Endothelial cell of umbilical vein (primary cell): ENCODE measurements at places on chromosomes 7 and 10. TPM values are rescaled to one million over a fixed set of nuclear protein-coding genes. Genes with fewer than 3 reads are reported as not detected.

GRCh38 chr10:74967911-74968666, 141.7 kb downstream of the KAT6B start:
- no peak overlapping the region for H3K27ac ChIP-seq
- peak; percentile 66 for DNase-seq
- no peak overlapping the region for H3K4me3 ChIP-seq
- H3K4me1 ChIP-seq = peaks cover 14% of the 10 kb centered on the region

- H3K27me3 ChIP-seq = no peaks in the 10 kb centered on the region
- no peak for DNase-seq
- no peak overlapping the region for H3K4me3 ChIP-seq
- H3K27ac ChIP-seq = no peak overlapping the region
- peaks cover 8% of the 10 kb centered on the region for H3K4me1 ChIP-seq
These were observed 269.1 kb downstream of the PRKG1 start for GRCh38 chr10:51343391-51343790.

DNA sequence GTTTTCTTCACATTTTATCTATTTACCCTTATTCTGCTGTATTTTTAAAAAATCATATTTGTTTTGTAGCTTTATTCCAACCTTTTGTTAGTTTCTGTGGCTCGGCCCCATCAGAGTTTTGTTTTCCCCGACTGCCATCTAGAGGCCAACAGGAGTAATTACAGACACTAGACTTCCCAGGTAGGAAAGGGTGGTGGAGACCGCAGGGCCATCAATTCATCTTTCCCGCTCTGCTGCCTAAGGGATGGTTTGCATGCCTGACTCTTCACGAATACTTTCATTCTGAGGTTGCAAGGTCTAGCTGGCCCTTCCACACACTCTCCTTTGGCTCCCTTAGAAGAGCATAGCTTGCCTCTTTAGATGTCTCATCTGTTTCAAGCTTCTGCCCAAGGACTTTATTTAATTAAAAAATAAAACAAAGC, 38.3 kb downstream of the LYZL2 start:
- peaks cover 16% of the 10 kb centered on the region for H3K27me3 ChIP-seq
- no peak overlapping the region for H3K27ac ChIP-seq
- H3K4me1 ChIP-seq = no peaks in the 10 kb centered on the region
- peak; percentile 65 for DNase-seq
- H3K4me3 ChIP-seq = no peak overlapping the region

Gene MYL10
- not detected in 2 replicates for total RNA-seq

Gene IQUB
- total RNA-seq = not detected in 2 replicates

DNA sequence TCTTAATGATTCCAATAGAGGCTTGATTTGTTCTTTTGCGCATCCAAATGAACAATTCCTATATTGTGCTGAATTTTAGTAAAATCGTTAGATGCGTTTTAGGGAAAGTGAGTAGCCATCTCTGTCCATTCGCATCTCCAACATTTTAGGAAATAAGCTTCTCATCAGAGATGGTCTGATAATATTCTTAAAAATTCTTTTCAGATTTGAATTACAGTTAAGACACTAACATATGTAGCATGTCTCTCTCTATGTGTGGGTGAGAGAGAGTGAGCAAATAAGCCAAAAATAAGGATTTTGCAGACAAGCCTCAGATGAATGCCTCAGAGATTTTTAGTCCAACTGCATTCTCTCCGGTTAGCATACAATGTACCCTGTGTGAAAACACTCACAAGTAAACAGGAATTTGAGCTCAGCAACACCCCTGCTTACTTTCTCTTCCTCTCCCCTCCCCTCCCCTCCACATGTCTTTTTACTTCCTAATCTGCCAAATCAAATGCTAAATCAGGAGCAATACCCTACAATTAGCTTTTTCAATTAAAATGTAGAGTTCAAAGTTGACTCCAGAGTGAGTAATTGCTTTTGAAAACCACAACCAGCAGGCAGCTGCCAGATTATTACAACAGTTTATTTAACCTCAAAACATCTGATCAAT, 354.4 kb downstream of the CRPPA start:
- H3K4me1 ChIP-seq = peaks cover 32% of the 10 kb centered on the region
- no peak overlapping the region for H3K27ac ChIP-seq
- H3K27me3 ChIP-seq = no peaks in the 10 kb centered on the region
- H3K36me3 ChIP-seq = no peaks in the 10 kb centered on the region
- peak; percentile 50 for DNase-seq
- H3K4me3 ChIP-seq = no peak overlapping the region

- DNase-seq = peak; percentile 84
- no peak overlapping the region for H3K4me3 ChIP-seq
- peaks cover 24% of the 10 kb centered on the region for H3K4me1 ChIP-seq
These were observed 3.9 kb upstream of the IQUB start for GRCh38 chr7:123538189-123538714.

Gene OR2A12
- total RNA-seq = not detected in 2 replicates

Gene C10orf67
- not detected in 2 replicates for total RNA-seq

Gene MSMB
- not detected in 2 replicates for total RNA-seq

DNA sequence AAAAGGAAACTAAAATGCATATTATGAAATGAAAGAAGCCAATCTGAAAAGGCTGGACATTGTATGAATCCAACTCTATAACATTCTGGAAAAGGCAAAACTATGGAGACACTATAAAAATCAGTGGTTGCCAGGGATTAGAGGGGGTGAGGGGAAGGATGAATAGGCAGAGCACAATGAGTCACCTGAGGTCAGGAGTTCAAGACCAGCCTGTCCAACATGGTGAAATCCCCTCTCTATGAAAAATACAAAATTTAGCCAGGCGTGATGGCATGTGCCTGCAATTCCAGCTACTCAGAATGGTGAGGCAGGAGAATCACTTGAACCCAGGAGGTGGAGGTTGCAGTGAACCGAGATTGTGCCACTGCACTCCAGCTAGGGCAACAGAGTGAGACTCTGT, 324.8 kb upstream of the PHYHIPL start:
- no peaks in the 10 kb centered on the region for H3K36me3 ChIP-seq
- H3K4me3 ChIP-seq = no peak overlapping the region
- no peaks in the 10 kb centered on the region for H3K4me1 ChIP-seq
- DNase-seq = no peak
- H3K27ac ChIP-seq = no peak overlapping the region

DNA sequence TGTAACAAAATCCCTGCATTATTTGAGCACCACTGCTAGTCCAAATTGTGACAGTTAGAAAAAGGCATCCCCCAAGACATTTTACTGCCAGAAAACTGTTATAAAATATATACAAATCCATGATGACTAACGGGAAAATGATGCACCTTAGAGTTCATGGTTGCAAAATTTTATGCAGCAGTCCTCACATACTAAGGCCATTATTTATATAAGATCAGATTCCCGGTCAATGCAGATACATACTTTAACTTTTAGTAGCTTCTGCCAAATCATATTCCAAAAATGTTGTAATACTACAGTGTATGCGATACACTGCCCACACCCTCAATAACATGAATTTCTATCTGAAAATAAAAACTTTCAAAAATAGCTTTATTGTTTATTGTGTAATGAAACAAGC, 239.9 kb upstream of the ZNF32 start:
- no peak overlapping the region for H3K4me3 ChIP-seq
- DNase-seq = no peak
- no peaks in the 10 kb centered on the region for H3K36me3 ChIP-seq

Gene ACTR1A
- 151 and 155 TPM in 2 replicates for total RNA-seq

GRCh38 chr7:69676247-69676646, 78.0 kb downstream of the AUTS2 start:
- H3K27me3 ChIP-seq = no peaks in the 10 kb centered on the region
- H3K4me1 ChIP-seq = no peaks in the 10 kb centered on the region
- no peaks in the 10 kb centered on the region for H3K36me3 ChIP-seq
- H3K4me3 ChIP-seq = no peak overlapping the region

DNA sequence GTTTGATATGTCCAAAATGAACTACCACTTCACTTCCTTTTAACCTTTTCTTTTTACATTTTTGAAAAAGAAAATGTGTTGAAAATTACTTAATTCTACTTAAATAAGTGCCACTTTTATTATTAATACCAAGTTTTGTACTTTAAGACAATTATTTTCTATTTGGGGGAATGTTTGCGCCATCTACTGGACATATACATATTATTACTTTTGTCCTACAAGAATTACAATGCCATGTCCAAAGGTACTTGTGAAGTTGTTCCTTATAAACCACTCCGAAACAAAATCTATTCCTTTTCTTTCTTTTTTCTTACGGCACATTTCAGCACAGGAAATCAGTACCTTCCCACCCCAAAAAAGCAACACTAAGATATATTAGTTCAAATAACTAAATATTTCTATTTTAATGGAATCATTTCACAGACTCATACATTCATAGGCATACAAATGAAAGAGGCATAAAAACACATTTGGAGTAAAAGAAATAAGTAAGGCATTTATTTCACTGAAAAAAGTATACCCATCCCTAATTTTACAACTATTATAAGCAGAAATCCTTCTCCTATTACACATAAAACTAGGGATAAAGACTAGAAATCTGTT, 169.9 kb downstream of the RNF133 start:
- H3K27me3 ChIP-seq = no peaks in the 10 kb centered on the region
- H3K27ac ChIP-seq = no peak overlapping the region
- DNase-seq = peak; percentile 68
- no peaks in the 10 kb centered on the region for H3K4me1 ChIP-seq
